Activated CD4-positive, CD25-positive, alpha-beta regulatory T cell (primary cell): ENCODE measurements at places on chromosomes 11 and 22.

- DNase-seq: no peak
Measured at GRCh38 chr22:42364604-42365110, 67.5 kb downstream of the NFAM1 start.

DNA sequence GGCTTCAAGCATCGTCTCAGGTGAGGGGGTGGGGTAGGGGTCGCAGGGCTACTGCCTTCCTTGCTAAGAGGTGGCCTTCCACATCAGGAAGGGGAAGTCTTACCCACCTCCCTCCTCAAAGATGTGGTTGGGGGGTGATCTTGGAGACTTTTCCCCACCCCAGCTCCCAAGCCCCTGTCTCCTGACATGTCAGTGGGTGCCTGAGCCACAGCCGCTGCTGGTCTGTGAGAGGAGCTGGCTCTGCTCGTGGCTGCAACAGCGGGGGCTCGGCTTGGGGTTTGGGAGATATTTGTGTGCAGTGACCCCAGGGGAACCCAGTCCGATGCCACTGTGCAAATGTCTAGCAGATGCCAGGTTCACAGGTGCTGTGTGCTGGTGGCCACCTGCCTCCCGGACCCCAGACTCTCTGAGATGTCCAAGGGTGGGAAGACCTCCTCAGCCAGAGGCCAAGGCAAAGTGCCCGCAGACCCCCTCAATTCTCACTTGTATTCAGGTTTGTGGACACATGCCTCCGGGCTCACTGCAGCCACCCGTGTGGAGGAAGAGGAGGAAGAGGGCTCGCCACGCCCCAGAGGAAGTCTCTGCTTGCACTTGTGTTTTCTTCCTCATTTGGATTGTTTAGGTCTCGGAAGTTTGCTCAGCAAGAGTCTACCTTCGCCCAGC lies 1.9 kb downstream of the KCNQ1 start:
- no peak for DNase-seq

GRCh38 chr11:132535830-132536229 lies 996.5 kb downstream of the OPCML start:
- DNase-seq: no peak

DNA sequence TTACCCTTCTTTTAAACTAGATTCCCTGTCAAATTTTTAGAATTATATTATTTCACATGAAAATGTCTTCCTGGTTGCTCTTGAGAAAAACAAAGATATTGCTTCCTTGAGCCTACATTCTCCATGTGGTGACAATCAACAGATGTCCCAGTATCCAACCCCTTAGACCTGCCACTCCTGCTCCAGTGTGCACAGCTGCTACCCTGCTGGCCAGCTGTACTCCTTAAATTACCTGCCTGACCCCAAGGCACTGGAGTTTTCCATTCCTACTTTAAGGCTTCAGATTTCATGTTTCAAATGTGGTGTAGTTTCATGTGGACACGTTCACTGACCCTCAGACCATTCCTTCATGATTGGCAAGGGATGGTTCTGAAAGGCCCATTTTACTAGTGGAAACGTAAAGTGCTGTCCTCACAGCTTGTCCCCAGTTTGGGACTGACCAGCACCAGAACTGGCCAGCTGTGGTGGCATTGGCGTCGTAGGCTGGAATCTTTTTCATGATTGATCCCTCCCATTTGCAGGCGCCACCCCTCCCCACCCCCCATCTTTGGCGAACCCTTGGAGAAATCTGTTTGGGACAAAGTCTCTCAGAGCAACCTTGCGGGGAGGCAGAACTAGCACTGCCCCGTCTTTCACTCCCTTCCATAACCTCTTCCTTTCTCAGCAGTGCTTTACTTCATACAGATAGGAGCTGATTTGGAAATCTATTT lies 123.5 kb downstream of the DBX1 start:
- no peak for DNase-seq

DNA sequence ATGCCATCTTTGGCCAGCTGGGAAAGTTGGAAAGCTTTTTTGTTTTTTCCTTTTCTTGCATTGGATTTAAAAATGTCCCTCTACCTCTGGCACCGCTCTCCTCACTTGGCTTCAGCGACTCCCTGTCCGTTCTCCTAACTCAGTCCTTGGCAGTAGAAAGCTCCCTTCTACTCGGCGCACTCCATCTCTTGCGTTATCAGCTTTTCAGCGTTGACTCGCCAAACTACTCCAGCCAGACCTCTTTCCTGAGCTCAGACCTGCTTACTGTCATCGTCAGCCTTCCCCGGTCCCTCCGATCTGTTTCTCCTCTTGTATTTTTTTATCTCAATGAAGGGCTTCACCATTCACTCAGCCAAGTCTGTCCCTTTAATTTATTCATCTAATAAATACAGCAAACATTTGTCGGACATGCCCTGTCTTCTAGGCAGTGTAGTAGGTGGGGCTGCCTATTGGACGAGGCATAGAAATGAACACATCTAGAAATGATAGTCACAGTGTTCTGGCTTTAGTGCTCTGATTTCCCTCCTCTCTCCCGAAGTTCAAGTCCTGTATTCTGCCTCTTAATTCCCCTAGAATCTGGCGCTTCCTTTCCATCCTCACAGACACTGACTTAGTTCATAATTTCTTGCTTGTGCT lies 839 bp downstream of the CEP164 start:
- no peak for DNase-seq

DNA sequence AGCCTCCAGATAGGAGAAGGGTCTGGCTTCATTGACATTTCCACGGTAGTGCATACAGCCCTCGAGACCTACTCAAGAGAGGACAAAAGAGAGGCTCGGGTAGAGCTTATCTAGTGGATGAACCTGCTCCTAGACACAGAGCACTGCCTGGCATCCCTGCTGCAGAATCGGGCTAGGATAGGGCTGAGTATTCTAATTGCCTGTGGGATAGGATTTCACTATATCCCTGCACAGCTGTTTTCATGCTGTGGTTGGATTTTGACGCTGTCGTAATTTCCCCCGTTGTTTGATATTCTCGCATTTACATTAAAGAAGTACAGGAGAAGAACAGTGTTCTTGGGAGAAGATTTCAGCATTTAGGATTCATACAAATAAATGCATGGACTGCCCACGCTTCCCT lies 107.8 kb downstream of the KIRREL3 start:
- no peak for DNase-seq

GRCh38 chr22:37077802-37078448 lies 26.4 kb downstream of the KCTD17 start:
- peak; percentile 91 for DNase-seq

DNA sequence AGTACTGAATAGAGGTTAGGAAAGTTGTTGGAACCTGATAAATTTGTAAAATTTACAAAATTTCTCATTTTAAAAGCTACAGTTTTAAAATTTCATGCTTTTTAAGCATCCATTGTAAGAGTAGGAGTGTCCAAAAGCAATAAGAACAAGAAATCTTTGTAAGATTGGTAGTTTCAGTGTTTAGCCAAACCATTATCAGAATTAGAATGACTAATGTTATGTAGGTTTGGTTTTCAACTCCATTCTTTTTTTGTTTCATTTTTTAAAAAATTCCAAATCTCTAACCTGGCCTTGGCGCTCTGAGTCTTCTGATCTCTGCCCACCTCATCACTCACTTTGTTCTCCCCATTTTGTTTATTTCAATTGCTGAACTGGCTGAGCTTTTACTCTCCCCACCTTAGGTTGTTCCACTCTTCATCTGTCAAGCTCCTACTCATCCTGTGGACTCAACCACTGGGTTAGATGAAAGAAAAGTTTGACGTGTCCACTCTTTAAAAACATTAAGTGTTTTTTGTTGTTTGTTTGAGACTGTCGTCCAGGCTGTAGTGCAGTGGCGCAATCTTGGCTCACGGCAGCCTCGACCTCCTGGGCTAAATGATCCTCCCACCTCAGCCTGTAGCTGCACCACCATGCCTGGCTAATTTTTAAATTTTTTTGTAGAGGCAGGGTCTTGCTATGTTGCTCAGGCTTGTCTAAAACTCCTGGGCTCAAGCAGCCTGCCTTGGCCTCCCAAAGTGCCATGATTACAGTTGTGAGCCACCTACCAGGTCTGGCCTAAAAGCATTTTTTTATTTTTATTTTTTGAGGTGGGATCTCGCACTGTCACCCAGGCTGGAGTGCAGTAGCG lies 14.0 kb downstream of the EP300 start:
- DNase-seq: no peak

DNA sequence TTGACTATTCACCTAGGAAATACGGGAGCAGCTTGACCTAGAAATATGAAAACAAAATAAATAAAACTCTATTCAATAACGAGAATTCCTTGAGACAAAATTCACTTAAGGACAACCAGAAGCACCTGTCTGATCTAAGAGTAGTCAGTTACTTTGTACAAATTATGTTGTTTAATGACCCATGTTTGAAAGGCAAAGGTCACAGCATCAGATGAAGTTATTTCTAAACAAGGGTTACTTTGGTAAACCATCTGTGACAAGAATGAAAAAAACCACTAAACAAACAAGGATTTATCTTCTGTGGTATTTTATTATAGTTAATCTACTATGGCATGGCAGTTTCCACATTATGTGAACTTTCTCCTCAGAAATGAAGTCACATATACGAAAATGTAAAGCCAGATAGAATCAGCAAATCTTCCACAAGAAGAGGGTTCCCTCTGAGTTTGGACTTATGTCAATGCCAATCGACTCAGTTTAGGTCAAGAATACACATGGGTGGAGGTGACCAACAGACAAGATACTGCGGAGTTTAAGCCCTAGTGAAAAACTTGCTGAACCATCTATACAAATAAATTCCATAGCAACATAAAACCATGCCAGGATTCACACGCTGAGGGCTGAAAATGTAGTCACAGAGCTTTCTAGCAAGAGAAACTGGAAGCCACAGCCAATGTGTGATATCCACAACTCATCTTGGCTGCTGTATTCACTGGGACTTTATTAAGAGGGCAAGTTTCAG lies 53.4 kb downstream of the NCAPD3 start:
- DNase-seq: no peak

GRCh38 chr11:111538407-111539114 lies 2.0 kb upstream of the LAYN start:
- DNase-seq: no peak

- no peak for DNase-seq
Measured at GRCh38 chr11:60206616-60207015, 23.7 kb upstream of the MS4A6A start.

DNA sequence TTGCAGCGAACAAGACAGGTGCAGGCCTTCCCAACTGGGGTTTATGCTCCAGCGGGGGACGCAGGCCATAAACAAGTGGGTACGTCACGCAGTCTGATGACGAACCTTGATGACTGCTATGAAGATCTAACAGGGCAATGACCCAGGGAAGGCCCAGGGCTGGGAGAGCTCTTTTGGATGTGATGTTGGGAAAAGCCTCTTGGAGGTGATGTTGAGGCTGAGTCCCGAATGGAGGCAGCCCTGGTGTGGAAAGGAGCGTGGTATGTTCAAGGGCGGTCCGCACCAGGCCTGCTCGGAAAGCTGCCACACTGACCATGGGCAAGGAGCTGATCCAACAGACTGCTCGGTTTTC lies 5.8 kb downstream of the FADS2 start:
- no peak for DNase-seq

GRCh38 chr22:46900549-46900948 lies 138.1 kb downstream of the TBC1D22A start:
- no peak for DNase-seq

GRCh38 chr11:2517386-2518064 lies 72.7 kb downstream of the KCNQ1 start:
- DNase-seq: no peak

- no peak for DNase-seq
Measured at GRCh38 chr22:19845054-19845722, 9.5 kb downstream of the GNB1L start.

GRCh38 chr22:29267462-29267857 lies 321 bp downstream of the RHBDD3 start:
- DNase-seq: no peak

GRCh38 chr22:30405731-30406130 lies 8.9 kb downstream of the SEC14L2 start:
- DNase-seq: no peak

DNA sequence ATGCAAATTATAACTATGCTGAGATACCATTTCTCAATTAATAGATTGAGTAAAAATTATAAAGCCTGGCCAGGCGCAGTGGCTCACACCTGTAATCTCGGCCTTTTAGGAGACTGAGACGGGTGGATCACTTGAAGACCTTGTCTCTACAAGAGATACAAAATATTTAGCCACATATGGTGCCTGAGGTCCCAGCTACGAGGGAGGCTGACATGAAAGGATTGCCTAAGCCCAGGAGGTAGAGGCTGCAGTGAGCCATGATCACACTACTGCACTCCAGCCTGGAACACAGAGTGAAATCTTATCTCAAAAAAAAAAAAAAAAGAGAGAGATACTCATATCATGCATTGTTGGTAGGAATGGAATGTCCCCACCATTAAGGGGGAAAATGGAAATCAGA lies 142.4 kb downstream of the RCN1 start:
- DNase-seq: no peak

GRCh38 chr11:72091292-72091691 lies 10.6 kb downstream of the LRRC51 start:
- DNase-seq: peak; percentile 38

- no peak for DNase-seq
Measured at GRCh38 chr11:44572436-44572835, 7.0 kb downstream of the CD82 start.

GRCh38 chr11:117921456-117921855 lies 7.7 kb downstream of the TMPRSS13 start:
- no peak for DNase-seq

- DNase-seq: no peak
Measured at GRCh38 chr11:111937844-111938243, 701 bp downstream of the DIXDC1 start.

DNA sequence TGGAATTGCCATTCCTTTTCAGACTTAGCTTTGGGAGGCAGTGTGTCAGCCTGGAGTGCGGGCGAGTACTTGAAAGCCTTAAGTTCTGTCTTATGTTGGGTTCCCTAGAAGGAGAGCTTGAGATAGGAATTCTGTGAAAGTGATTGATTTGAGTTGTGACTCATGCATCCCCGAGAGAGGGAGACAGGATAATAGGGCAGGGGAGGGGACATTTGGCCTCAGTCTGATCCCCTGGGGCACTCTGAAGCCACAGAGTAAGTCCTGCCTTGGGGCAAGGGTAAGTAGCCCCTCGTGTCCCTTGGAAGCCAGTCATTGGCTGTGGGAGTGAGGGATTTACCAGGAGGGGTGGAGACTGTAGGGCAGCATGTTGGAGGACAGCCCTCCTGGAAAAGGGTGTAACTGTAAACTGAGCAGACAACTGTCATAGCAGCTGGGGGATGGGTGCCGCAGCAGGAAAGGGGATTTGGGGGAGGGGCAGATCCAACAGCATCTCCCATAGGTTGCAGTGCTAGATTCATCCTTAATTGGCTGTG lies 44.0 kb downstream of the KIAA1671 start:
- DNase-seq: no peak

DNA sequence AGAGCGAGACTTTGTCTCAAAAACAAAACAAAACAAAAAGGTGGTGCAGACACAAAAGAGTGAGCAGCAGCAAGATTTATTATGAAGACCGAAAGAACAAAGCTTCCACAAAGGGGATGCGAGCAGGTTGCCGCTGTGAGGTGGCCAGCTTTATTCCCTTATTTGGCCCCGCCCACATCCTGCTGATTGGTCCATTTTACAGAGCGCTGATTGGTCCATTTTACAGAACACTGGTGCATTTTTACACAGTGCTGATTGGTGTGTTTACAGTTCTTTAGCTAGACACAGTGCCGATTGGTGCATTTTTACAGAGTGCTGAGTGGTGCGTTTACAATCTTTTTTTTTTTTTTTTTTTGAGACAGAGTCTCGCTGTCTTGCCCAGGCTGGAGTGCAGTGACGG lies 77.4 kb downstream of the CECR2 start:
- DNase-seq: no peak

GRCh38 chr11:122215244-122215992 lies 99.4 kb upstream of the BLID start:
- no peak for DNase-seq

GRCh38 chr11:86957976-86958646 lies 2.9 kb upstream of the FZD4 start:
- DNase-seq: no peak

- DNase-seq: no peak
Measured at GRCh38 chr11:75398906-75399305, 412 bp upstream of the RPS3 start.
